ENCODE measurements at places on chromosomes 6 and 20. TPM values are rescaled to one million over a fixed set of nuclear protein-coding genes. Genes with fewer than 3 reads are reported as not detected.

DNA sequence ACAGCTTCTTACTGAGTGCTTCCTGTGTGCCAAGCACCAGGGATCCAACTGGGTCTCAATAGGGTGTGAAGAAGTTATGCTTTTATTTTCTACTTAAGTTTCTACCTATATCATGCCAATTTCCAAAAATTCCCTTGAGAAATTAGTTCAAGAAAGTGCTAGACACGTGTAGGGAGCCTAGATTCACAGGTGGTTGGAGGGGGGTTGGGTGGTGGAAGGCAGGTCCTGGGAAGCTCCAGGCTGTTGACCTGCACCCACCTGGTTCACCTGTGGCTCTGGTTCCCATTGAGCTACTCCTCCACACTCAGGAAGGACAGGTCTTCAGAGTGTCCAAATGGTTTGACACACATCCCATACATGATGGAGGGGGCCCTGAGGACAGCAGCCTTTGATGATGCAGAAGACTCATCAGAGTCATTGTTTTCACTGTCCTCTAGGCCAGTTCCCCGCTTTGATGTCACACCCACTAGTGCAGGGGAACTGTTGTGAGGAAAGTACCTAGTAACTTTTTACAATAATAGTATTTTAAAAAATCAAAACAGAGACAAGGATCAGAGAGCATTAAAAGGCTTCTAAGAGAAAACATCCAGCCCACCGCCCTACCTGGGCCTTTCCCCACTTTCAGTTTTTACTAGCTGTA is 39.8 kb upstream of the MYL9 start:
- H3K4me3 ChIP-seq, result no peak overlapping the region
- DNase-seq, result no peak
- no peaks in the 10 kb centered on the region for H3K27me3 ChIP-seq
- H3K36me3 ChIP-seq, result no peaks in the 10 kb centered on the region
- H3K4me1 ChIP-seq, result no peaks in the 10 kb centered on the region
- H3K27ac ChIP-seq, result no peak overlapping the region

GRCh38 chr20:20562507-20562906 is 149.9 kb downstream of the RALGAPA2 start:
- no peaks in the 10 kb centered on the region for H3K36me3 ChIP-seq
- H3K4me1 ChIP-seq, result no peaks in the 10 kb centered on the region
- DNase-seq, result no peak
- H3K27me3 ChIP-seq, result no peaks in the 10 kb centered on the region
- H3K27ac ChIP-seq, result no peak overlapping the region
- no peak overlapping the region for H3K4me3 ChIP-seq

Gene PLN
- total RNA-seq, result 45.2 TPM

Gene ADGRF5
- total RNA-seq, result 21.5 TPM

DNA sequence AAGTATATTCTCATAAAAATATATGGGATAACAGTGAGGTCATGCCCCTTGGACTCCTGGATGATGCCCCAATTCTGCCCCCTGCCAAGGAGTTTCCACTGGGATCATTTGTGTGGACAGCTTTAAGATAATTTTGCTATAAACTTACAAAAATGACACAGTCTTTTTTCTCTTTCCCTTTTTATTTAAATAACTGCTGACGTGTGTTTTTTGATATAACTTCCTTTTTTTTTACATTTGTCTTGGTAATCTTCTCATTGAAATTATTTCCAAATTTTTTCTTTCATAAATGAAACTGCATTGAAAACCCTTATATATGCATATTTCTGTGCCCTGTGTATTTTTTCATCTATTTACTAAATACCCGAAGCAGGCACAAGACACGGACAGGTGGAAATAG is 31.3 kb downstream of the CST9L start:
- no peak for DNase-seq
- H3K27ac ChIP-seq, result no peak overlapping the region
- no peaks in the 10 kb centered on the region for H3K4me1 ChIP-seq
- H3K36me3 ChIP-seq, result no peaks in the 10 kb centered on the region
- H3K27me3 ChIP-seq, result no peaks in the 10 kb centered on the region

- H3K27ac ChIP-seq, result peak overlapping the region; percentile 84
- H3K36me3 ChIP-seq, result no peaks in the 10 kb centered on the region
- DNase-seq, result no peak
- peaks cover 10% of the 10 kb centered on the region for H3K4me1 ChIP-seq
- no peaks in the 10 kb centered on the region for H3K27me3 ChIP-seq
Observed at GRCh38 chr20:56467968-56468315, 485 bp upstream of the RTF2 start.

Gene TRIM15
- not detected for total RNA-seq

GRCh38 chr20:20327746-20328145 is 40.2 kb upstream of the INSM1 start:
- no peak for DNase-seq
- no peak overlapping the region for H3K4me3 ChIP-seq
- no peaks in the 10 kb centered on the region for H3K27me3 ChIP-seq

- peaks cover 4% of the 10 kb centered on the region for H3K4me1 ChIP-seq
Observed at GRCh38 chr6:35294308-35294945, 3.2 kb upstream of the DEF6 start.

GRCh38 chr6:111825439-111826086 is 47.7 kb downstream of the FYN start:
- H3K27ac ChIP-seq, result peak overlapping the region; percentile 76
- H3K4me3 ChIP-seq, result no peak overlapping the region
- H3K27me3 ChIP-seq, result no peaks in the 10 kb centered on the region
- peaks cover 9% of the 10 kb centered on the region for H3K4me1 ChIP-seq

DNA sequence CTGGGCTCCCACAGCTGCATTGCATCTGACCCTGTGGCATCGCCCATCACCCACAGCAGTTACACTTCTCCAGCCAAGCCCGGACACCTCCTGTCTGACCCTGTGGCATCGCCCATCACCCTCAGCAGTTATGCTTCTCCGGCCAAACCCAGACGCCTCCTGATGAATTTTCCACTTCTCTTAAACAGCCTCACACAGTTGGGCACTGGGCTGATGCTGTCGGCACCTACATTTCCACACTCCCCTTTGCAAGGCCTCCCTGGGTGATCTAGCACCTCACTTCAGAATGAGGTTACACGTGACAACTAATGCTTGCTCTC is 175.2 kb upstream of the ARID1B start:
- no peak overlapping the region for H3K4me3 ChIP-seq
- H3K4me1 ChIP-seq, result no peaks in the 10 kb centered on the region
- H3K27ac ChIP-seq, result no peak overlapping the region
- no peaks in the 10 kb centered on the region for H3K27me3 ChIP-seq

DNA sequence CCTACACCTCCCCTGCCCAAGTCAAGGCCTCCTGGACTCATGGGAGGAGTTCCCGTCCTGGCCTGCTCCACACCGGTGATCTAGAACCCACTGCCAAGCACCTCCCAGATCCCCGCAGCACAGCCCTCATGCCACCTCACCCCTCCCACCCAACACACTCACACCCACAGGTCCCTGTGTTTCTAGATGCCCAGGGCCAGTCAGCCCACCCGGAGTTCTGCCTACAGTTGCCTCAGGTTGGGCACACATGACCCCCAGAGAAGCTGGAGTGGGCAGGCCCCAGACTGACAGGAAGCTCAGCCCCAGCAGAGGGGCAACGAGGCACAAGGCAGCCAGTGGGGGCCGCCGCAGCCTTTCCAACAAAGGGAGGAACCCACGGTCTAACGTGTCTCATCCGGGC is 29.6 kb downstream of the RRBP1 start:
- no peak overlapping the region for H3K27ac ChIP-seq
- H3K4me1 ChIP-seq, result peaks cover 8% of the 10 kb centered on the region
- H3K4me3 ChIP-seq, result no peak overlapping the region
- peak; percentile 12 for DNase-seq

DNA sequence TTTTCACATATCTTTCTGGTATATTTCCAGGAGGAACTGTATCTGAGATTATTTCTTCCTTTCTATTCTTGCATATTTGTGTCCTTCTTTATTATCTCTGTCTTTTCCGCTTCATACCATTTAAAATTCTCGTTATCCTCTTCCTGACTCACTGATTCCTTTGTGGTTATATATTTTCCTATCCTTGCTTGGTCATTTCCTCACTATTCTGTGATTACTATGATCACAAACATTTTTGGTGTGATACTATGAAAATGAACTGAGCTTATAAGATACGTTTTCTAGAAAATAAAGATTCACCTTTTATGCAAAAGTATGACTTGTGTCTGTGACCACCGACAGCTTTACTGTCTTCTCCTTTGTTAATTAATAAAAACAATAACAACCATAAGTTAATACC is 26.5 kb upstream of the MYCT1 start:
- no peaks in the 10 kb centered on the region for H3K36me3 ChIP-seq
- DNase-seq, result no peak
- H3K27me3 ChIP-seq, result no peaks in the 10 kb centered on the region
- H3K4me3 ChIP-seq, result no peak overlapping the region
- no peaks in the 10 kb centered on the region for H3K4me1 ChIP-seq
- H3K27ac ChIP-seq, result no peak overlapping the region

Gene DYNLT1
- total RNA-seq, result 118 TPM

Gene RNASET2
- 184 TPM for total RNA-seq

- DNase-seq, result no peak
- no peak overlapping the region for H3K27ac ChIP-seq
- H3K4me3 ChIP-seq, result no peak overlapping the region
- no peaks in the 10 kb centered on the region for H3K4me1 ChIP-seq
Observed at GRCh38 chr6:123901436-123901835, 97.8 kb downstream of the NKAIN2 start.

GRCh38 chr6:21214738-21215448 is 378.7 kb upstream of the SOX4 start:
- DNase-seq, result no peak
- H3K4me3 ChIP-seq, result no peak overlapping the region
- no peaks in the 10 kb centered on the region for H3K36me3 ChIP-seq
- H3K4me1 ChIP-seq, result no peaks in the 10 kb centered on the region

- no peak for DNase-seq
- H3K27ac ChIP-seq, result no peak overlapping the region
- peaks cover 5% of the 10 kb centered on the region for H3K4me1 ChIP-seq
- no peak overlapping the region for H3K4me3 ChIP-seq
Observed at GRCh38 chr6:113907102-113907815, 50.1 kb downstream of the MARCKS start.

Gene YIPF3
- total RNA-seq, result 78.9 TPM

GRCh38 chr20:19349879-19350278 is 137.4 kb downstream of the SLC24A3 start:
- DNase-seq, result no peak
- no peaks in the 10 kb centered on the region for H3K4me1 ChIP-seq

Data from uterus (tissue), 4 donors.